GM12878 (cell line): ENCODE measurements at places on chromosomes 2 and 18. TPM values are rescaled to one million over a fixed set of nuclear protein-coding genes. Genes with fewer than 3 reads are reported as not detected.

The KCNS3 gene
- not detected in 2 replicates for polyA plus RNA-seq

DNA sequence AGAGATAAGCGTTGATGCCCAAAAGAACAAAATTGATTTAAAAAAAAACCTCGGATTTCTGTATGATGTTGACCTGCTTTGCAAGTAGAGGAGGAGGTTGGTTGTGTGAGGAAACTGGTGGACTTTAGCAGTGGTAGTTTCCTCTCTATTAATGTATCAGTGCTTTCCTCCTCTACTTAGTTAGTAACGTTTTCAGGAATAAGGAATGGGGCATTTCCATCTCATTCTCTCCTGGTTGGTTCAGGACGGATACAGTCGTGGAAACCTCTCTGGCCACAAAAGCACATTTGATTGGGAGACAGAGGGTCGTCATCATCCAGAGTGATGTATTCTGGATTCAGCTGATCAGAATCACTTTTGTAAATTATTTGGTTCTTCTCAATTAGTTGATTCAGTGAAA is 1.5 kb downstream of the FHOD3 start:
- no peak for DNase-seq

DNA sequence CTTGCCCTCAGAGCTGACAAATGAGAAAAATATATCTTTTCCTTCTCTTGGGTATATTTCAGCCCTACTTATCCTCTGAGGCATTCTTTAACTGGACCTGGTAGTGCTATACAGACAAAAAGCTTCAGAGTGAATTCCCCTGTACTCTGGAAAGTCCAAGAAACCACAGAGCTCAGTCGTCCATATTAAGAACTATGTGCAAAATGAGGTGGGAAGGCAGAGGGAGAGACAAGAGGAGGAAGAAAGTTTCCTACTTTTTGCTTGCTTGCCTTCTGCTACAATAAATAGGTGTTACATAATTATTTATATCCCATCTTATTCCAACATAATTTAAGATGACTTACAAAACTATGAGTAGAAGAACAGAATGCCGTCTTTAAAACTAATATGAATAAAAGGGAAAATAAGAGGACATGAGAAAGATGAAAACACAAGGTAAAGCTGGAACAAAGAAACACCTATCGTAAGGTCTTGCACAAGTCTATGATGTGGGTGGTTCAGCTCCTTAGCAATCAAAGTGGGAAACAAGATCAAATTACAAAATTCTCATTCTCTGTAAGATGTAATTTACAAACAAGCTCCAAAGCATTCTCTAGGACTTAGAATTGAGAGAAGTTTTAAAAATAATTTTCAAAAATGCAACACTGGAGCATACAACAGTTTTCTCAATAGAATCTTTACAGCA is 97.9 kb downstream of the BAZ2B start:
- no peak for DNase-seq

The PROM2 gene
- polyA plus RNA-seq: not detected in 2 replicates

DNA sequence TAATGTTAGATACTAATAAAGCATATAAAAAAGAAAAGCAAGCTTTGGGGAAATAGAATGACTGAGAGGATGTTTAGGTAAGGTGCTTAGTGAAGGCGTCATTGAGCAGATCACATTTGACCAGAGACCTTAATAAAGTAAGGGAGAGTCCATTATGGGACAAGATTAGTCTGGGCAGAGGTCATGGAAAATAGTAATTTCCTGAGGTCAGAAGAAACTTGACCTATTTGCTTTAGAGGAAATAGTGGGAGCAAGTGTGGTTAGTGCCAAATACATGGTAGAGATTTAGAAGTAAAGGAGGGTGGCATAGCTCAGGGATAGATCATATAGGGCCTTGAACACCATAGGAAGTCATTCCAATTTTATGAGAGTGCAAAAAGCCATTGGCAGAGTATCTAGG is 24.5 kb upstream of the SLC8A1 start:
- no peak for DNase-seq

- no peak for DNase-seq
Measured at GRCh38 chr2:191217580-191217979, 27.6 kb upstream of the MYO1B start.

DNA sequence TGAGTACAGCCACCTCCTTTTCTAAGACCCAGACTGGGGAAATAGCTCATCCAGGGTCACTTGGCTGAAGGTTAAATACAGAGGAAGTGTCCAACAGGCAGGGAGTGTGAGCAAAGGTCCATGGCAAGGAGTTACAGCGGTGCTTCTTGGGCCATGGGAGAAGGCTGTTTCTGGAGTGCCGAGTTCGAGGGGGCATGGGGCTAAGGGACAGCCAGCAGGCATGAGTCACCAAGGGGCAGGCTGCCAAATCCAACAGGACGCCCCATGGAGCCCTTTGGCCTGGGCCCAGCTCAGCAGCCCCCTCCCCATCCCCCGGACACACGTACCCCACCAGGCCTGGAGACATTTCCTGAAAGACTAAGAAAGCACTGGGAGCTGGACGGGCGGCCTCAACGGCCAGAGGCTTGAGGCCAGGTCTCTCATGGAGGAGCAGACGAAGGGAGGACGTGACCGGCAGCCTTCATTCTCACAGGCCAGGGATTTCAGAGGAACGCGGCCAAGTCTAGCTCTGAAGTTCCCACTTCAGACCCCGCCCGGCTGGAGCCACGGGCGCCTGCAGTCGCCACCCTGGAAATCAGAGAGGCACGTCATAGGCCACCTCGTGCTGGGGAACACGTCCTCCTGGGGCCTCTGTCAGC is 160.4 kb downstream of the SMAD7 start:
- DNase-seq: no peak

GRCh38 chr2:240567872-240568677 is at the start of gene RNPEPL1:
Gene RNPEPL1 (plus strand): TSS chr2:240568484. CDS start chr2:240568587, 103 bp downstream.
- DNase-seq: no peak

The ZNF397 gene
- 7.8 and 9.3 TPM in 2 replicates for polyA plus RNA-seq

DNA sequence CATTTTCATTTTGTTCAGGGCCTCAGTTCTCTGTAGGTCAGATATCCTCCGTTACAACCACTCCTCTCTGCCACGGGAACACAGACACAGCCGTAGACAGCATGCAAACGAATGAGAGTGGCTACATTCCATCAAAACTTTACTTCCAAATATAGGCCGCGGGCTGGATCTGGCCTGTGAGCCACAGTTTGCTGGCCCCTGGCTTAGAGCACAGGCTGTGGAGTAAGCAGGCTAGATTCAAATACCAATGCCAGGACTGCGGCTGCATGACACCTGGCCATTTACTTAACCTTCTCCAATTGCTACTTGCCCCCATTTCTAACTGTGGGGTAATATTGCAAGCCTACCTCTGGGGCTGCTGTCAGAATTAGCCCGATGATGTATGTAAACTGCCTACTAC is 325.8 kb upstream of the POU3F3 start:
- DNase-seq: no peak

The GREB1L gene
- 0.03 and 0.16 TPM in 2 replicates for polyA plus RNA-seq

The MAB21L4 gene
- polyA plus RNA-seq: not detected in 2 replicates

DNA sequence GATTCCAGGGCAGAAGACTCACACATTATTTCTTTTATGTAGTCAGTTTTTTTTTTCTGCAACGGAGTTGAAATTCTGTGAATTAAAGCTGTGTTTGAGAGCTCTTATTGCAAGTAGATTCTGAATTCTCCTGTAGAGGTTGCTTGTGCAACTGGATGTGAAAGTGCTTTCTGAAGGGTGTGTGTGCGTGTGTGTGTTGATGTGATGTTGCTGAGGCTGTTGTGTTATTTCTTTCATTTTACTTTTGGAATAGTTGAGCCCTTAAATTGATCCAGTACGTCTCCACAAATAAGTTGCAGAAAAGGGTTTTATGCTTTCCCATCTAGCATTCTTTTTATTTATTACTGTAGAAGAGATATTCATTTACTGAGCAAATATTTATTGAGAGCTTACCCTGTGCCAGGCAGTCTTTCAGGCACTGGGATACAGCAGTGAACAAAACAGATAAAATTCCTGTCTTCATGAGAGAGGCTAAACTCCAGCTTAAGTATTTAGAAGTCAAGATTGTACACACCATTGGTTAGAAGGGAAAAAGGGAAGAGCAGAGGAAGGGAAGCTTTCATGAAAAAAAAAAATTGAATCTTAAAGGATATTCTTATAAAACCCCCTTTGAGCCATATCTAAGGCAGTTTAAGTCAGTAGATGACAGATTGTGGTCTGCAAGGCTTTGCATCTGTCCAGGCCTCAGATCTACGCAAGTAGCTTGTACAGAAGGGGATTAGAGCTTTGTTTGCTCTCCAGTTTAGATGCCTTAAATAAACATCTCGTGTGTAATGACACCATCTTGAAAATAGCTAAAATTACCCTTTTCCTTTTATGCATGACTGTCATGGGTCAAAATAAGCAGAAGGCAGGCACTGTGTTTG is 58.2 kb downstream of the MYO1B start:
- no peak for DNase-seq

DNA sequence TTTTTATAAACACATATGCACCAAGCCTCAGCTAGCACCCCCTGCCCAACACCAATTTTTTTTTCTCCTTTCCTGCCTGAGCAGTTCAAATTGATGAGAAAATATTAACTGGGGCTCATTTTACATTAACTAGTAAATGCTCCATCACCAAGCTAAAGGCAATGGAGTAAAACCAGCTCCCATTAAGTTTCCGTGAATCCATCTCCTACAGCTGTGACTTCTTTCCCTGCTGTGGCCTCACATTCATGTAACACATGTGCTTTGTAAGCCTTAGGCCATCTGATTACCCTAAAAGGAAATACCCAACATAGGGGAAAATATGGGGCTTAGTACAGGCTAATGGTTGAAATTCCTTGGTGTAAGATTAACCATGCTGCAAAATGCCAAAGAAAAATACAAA is 60.8 kb downstream of the DNER start:
- DNase-seq: no peak

GRCh38 chr2:191679818-191680600 is 2.1 kb downstream of the NABP1 start:
- DNase-seq: no peak

GRCh38 chr2:7280790-7281189 is 363.6 kb downstream of the RNF144A start:
- DNase-seq: peak; percentile 26

DNA sequence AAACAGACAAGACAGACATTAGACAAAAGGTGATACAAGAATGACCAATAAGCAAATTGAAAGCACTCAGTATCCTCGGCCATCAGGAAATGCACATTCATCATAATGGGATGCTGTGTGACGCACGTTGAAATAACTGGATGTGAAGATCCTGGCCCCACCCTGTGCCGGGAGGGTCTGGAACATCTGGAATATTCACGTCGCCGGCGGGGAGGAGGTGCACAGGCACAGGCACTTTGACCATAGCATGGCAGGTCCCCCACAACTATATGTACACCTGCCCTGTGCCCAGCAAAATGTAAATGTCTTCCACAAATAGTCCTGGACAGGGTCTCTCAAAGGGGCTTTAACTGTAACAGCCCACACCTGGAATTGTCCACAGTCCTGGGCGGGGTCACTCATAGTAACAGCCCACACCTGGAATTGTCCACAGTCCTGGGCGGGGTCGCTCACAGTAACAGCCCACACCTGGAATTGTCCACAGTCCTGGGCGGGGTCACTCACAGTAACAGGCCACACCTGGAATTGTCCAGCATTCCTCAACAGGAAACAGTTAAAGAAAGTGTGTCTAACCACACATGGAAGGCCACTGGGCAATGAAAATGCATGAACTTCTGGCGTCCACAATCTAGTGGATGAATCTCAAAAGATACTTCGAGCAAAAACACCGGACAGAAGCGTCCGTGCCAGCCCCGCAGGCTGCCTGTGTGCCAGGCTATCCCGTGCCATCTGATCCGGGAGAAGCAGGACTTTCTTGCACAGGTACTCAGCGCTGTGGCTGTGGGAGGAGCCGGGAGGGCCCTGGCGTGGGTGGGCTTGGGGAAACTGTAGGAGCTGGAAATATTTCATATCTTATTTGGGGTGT is 113.4 kb downstream of the RTP5 start:
- DNase-seq: no peak

GRCh38 chr2:48346124-48346536 is 183.8 kb upstream of the STON1 start:
- DNase-seq: no peak

- DNase-seq: no peak
Measured at GRCh38 chr2:114683251-114683650, 240.8 kb downstream of the DPP10 start.

The FBXO48 gene
- polyA plus RNA-seq: 0.85 and 1.5 TPM in 2 replicates

GRCh38 chr2:30798536-30798991 is 8.7 kb downstream of the CAPN13 start:
- DNase-seq: no peak

- DNase-seq: no peak
Measured at GRCh38 chr2:133787207-133787606, 218.9 kb upstream of the NCKAP5 start.

The PROKR1 gene
- not detected in 2 replicates for polyA plus RNA-seq

DNA sequence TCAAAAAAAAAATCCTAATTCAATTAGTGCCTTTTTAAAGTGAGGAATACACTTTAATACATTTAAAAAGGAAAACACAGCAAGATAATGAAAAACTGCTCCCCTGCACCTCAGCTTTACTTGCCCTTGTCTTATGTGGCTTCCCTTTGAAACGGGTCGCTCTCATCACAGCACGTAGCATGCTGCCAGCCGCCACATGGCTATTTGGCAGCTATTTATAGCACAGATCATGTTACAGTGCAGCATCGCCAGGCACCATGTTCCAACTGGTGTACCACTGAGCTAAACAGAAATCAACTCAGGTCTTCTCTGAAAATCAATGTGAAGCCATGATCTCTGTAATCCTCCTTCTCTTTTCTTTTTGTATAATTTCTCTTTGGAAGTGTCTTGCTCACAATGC is 65.1 kb downstream of the TMEM182 start:
- no peak for DNase-seq

The ABCB11 gene
- not detected in 2 replicates for polyA plus RNA-seq

The SLC8A1 gene
- 0.04 TPM in 2 replicates for polyA plus RNA-seq
